ENCODE measurements at places on chromosomes 7 and 10. TPM values are rescaled to one million over a fixed set of nuclear protein-coding genes. Genes with fewer than 3 reads are reported as not detected.

Gene PARP12
- total RNA-seq: 17.3 TPM

Gene CALU
- 2,586 TPM for total RNA-seq

Gene KCP
- total RNA-seq: 0.30 TPM

Gene TMEM140
- 3.3 TPM for total RNA-seq

Gene PPP3CB
- 43.4 TPM for total RNA-seq

Gene ZKSCAN1
- total RNA-seq: 46.6 TPM

Gene CCDC172
- total RNA-seq: not detected

Gene PARD3
- total RNA-seq: 38.9 TPM

Gene HOXA13
- 10.0 TPM for total RNA-seq

Gene EFCAB10
- total RNA-seq: not detected

Gene HKDC1
- 0.59 TPM for total RNA-seq

Gene PDE6C
- total RNA-seq: not detected

Gene STYXL1
- 43.4 TPM for total RNA-seq

Gene TMEM176A
- not detected for total RNA-seq

Gene FGFBP3
- 0.59 TPM for total RNA-seq

Gene DENND11
- 6.8 TPM for total RNA-seq

Gene NACAD
- total RNA-seq: 7.4 TPM

Gene SPDYE11
- total RNA-seq: not detected

Gene MACC1
- total RNA-seq: 0.05 TPM

Gene METTL27
- total RNA-seq: 5.0 TPM

Gene MSANTD7
- total RNA-seq: 16.9 TPM

Gene CPVL
- 0.30 TPM for total RNA-seq

Gene SFR1
- total RNA-seq: 7.4 TPM

Gene PDZD7
- 1.5 TPM for total RNA-seq

Gene INA
- 0.30 TPM for total RNA-seq

Gene KCNIP2
- 0.59 TPM for total RNA-seq

Gene CYP3A7
- total RNA-seq: 0.30 TPM

Gene PON1
- not detected for total RNA-seq

Gene HOXA1
- 1.2 TPM for total RNA-seq

Gene ADAM12
- total RNA-seq: 360 TPM

Gene OGA
- 154 TPM for total RNA-seq

Gene CABCOCO1
- total RNA-seq: 0.18 TPM

Gene NUTM2A
- 0.37 TPM for total RNA-seq

Gene OPN4
- total RNA-seq: 0.14 TPM

Gene TLX1
- not detected for total RNA-seq

Gene UNCX
- total RNA-seq: not detected

Gene FAM241B
- total RNA-seq: 0.89 TPM

Gene THSD7A
- 0.30 TPM for total RNA-seq

Gene GRIFIN
- total RNA-seq: not detected

Gene AKR1C4
- not detected for total RNA-seq

Gene GHRHR
- not detected for total RNA-seq

Gene SPDYE8
- total RNA-seq: not detected

Gene DGKI
- 15.5 TPM for total RNA-seq

Gene PGAM2
- not detected for total RNA-seq

Gene TECPR1
- 45.5 TPM for total RNA-seq

Gene CFAP58
- 0.30 TPM for total RNA-seq

Gene OTUD1
- 4.8 TPM for total RNA-seq

Gene FXYD4
- total RNA-seq: not detected

Gene AVPI1
- total RNA-seq: 11.0 TPM

Gene KEL
- total RNA-seq: not detected

Gene CLRN3
- total RNA-seq: not detected

Gene SLC26A4
- total RNA-seq: 0.46 TPM

Gene HMX3
- not detected for total RNA-seq

Gene SOSTDC1
- 0.05 TPM for total RNA-seq

Gene GRID2IP
- not detected for total RNA-seq

All from smooth muscle cell of the umbilical artery (primary cell).